ENCODE measurements at places on chromosomes 13 and 19. TPM values are rescaled to one million over a fixed set of nuclear protein-coding genes. Genes with fewer than 3 reads are reported as not detected.

The ZNF473 gene
- 9.0 TPM for total RNA-seq

DNA sequence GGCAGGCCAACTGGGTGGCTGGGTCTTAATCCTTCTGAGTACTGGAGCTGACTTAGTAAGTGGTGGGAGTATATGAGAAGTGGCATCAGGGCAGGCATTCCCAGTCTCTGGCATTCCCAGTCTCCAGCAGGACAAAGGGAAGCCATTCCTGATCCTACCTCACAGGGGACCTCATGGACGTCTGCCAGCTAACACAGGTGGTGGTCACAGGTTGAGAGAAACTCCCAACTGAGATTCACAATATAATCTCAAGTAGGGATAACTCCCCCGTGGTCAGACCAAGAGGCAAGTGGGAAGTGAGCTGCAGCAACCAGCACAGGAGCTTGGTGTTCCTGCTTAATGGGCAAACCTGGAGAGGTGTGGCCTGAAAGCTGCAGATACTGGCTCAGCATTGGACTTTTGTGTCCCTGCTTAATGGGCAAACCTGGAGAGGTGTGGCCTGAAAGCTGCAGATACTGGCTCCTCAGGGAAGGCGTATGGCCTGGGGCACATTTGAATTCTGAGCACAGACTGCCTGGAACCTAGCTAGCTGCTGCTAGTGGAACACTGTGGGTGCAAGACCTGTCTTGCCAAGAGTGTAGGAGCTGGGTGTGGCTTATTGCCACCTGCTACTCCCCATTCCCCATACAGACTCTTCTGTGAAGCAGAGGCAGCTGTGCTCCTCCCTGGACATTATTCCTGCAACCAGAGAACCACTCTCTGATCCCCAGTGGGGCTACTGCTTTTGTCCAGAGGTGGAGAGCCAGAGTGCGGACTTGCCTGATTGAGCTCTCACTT is 25.9 kb upstream of the OR10H2 start:
- DNase-seq: no peak

- no peak for DNase-seq
Observed at GRCh38 chr19:51750400-51751094, 1.1 kb downstream of the FPR1 start.

GRCh38 chr13:114015969-114016295 is 42.1 kb upstream of the C13orf46 start:
- DNase-seq: peak; percentile 44

The SBK2 gene
- total RNA-seq: not detected

DNA sequence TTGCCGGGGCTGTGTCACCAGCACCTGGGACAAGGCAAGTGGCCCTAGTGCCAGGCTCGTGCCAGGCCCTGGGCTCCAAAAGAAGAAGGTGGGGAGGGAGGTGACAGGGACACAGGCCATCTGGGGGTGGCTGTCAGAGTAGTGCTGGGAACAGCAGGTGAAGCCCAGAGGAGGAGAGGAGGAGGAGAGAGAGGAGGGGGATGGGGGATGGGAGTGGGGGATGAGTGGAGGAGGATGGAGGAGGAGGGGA is 18.7 kb downstream of the LSM4 start:
- DNase-seq: no peak

The PNMA8B gene
- total RNA-seq: 0.07 TPM

DNA sequence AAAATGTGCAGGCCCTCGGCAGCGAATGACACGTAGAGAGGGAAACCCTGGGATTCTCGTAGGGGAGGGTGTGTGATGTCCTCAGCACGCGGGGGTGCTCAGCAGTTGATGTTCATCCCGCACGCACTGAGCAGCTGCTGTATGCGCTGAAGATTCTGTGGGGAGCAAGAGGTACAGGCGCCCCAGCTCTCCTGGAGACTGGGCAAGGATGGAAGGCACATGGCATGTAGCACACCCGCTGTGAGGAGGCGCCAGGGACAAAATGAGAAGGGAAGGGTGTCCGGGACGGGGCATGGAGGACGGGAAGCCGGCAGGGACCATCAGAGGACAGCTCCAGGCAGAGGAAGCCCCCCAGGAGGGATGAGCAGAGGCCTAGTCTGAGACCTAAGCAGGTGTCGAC is 15.4 kb downstream of the ATP11A start:
- DNase-seq: no peak

GRCh38 chr19:39434123-39435076 is 1.3 kb downstream of the RPS16 start:
- DNase-seq: no peak

DNA sequence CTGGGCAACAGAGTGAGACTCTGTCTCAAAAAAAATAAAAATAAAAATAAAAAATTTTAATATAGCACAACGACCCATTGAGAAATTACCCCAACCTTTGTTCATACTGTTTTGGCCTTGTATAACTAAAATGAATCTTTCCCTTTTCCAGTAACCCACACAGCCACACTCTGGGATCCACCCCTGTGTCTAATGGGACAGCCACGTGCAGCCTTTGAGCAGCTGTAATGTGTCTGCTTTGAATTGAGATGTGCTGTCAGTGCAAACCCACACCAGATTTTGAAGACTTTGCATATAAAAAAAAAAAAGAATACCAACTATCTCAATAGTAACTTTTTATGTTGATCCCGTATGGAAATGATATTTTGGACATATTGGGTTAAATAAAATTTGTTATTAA is 112.7 kb upstream of the UBL3 start:
- DNase-seq: no peak

DNA sequence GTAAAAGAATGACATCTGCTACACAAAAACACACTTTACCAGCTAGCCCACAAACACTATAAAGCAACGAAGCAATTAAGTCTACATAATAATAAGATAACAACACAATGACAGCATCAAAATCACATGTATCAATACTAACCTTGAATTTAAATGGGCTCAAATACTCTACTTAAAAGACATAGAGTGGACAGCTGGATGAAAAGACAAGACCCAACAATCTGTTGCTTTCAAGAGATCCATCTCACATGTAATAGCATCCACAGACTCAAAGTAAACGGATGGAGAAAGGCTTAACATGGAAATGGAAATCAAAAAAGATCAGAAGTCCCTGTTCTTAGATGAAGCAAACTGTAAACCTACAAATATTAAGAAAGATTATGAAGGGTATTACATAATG is 2175.9 kb downstream of the PCDH9 start:
- no peak for DNase-seq

- no peak for DNase-seq
Observed at GRCh38 chr13:63625869-63626268, 2210.2 kb upstream of the PCDH20 start.

The IGFL2 gene
- total RNA-seq: not detected

DNA sequence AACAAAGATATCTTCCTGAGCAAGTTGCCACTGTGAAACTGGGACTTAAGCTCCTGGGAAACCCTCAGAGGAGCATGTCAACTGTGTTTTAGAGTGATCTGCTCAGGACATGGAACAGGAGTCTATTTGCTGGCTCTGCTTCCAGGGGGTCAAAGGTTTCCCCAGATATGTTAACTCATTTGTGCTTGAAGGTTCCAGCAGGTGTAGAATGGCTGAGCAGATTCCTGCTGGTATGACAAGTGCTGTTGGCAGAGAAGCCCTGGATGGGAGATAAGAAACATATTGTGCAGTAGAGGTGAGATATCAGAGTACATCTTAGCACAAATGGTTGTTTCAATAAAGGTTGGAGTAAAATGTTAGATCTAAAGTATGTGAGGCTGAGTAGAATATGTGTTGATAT is 282.7 kb upstream of the DACH1 start:
- no peak for DNase-seq

DNA sequence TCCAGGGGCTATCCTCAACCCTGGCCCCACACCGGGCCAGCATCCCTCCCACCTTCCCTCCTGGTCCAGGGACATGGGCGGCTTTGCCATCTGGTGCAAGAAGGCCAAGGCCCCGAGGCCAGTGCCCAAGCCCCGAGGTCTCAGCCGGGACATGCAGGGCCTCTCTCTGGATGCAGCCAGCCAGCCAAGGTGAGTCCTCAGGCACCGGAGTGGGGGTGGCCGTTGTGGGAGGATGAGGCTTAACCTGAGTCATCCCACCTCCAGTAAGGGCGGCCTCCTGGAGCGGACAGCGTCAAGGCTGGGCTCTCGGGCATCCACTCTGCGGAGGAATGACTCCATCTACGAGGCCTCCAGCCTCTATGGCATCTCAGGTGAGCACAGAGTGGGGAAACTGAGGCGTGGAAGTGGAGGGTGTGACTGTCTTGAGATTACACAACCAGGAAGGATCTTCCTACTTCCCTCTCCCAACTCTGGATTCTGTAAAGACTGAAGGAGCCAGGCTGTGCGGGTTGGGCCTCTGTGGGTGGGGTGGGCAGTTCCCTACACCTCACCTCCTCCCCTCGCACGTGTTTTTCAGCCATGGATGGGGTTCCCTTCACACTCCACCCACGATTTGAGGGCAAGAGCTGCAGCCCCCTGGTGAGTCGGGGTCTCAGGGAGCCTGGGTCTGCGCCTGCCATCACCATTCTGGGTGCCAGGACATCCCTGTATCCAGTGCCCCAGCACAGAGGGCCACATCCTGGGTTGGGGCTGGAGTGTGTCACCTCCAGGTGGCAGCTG is 3.8 kb downstream of the MVB12A start:
- no peak for DNase-seq

DNA sequence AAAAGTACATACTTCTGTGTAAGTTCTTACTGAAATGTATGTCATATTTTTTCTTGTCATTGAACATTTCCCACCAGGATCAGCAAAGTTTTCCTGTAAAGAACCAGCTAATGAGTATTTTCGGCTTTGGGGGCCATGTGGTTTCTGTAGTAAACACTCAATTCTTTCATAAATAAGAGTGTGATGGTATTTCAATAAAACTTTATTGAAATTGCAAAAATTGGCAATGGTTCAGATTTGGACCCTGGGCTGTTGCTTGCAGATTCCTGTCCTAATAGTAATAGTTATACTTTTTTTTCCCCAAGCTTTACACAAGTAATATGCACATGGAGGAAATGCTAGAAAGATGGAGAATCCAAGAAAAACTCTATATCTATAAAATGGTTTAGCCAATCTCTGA is 83.7 kb downstream of the ZNF536 start:
- no peak for DNase-seq

The SELENOV gene
- total RNA-seq: not detected

- DNase-seq: no peak
Observed at GRCh38 chr13:68540244-68540643, 1310.1 kb upstream of the PCDH9 start.

DNA sequence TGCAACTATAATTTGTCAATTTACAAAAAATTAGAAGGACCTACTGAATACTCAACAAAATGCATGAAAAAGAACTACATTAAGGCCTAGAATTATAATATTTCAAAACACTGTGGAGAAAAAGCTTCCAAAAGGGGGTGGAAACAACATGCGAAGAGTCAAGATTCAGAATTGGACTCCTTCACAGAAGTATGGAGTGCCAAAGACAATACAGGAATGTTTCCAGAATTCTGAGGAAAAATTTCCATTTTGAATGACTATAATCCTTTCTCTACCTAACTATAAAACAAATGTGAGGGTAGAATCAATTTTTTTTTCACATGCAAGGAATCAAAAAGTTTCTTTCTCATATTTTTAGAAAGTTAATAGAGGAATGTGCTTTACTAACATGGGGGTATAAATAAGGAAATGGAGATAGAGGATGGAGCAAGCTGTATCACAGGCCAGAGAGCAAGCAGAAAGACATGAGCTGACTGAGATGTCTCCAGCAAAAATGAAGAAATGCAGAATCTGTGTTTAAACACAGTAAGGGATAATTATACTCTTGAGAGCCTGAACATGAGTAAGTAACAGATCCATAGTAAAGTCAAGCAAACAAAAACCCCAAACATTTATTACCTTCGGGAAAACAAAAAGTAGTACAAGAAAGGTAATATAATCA is 39.5 kb upstream of the SMAD9 start:
- DNase-seq: no peak

- no peak for DNase-seq
Observed at GRCh38 chr19:49155820-49156346, 687 bp upstream of the HRC start.

DNA sequence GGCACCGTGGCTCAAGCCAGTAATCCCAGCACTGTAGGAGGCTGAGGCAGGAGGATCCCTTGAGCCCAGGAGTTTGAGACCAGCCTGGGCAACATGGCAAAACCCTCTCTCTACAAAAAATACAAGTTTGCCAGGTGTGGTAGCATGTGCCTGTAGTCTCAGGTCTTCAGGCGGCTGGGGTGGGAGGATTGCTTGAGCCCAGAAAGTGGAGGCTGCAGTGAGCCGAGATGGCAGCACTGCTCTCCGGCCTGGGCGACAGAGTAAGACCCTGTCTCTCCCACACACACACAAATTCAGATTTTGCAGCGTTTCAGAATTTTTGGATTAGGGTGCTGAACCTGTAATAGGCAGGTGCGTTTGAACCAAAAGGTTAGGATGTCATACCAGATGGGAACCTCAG is 2.2 kb downstream of the RPS11 start:
- DNase-seq: no peak

The SULT2B1 gene
- total RNA-seq: not detected

Measured in activated CD4-positive, alpha-beta memory T cell treated with anti-CD3 and anti-CD28 coated beads for 36 hours (primary cell).